GM12864 (cell line): ENCODE measurements at places on chromosomes 2 and 18.

DNA sequence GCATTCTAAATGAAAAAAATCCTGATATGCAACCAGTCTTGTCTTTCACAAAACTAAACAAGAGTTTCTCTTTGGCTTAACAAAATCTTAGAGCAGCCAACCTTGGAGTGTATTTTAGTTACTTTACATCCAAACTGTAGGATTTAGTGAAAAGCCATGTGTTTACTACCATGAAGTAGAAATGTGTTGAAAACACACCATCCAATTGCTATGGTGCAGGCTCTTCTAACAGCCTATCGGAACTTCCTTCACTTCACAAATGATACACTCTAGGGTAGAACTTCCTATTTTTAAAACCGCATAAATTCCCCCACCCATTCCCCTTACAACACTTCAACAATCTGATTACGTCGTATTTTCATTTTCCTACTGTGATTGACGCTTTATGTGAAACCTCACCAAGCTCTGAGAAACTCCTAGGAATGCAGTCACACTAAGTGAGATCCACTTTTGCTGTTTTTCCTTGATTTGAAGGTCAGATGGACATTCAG lies 74.4 kb upstream of the MAP4K4 start:
- peak; percentile 62 for DNase-seq

- no peak for DNase-seq
These were observed 13.3 kb downstream of the ST3GAL5 start for GRCh38 chr2:85875350-85876050.

- no peak for DNase-seq
These were observed 265.1 kb upstream of the OSR1 start for GRCh38 chr2:19623488-19623887.

DNA sequence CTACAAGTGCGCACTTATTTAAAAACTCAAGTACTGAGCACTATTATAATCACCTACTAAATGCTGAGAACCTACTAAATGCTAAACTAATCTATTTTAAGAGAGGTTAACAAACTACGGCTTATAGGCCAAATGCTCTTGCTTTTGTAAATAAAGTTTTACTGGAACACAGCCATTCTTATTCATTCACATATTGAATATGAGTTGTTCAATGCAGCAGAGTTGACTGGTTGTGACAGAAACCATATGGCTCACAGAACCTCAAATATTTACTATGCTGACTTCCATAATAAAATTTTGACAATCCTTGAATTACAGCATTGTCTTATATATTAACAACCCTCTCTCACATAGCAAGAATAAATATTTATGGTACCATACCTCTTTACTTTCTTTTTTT lies 103.2 kb downstream of the ZNF521 start:
- DNase-seq = no peak
